ENCODE measurements at places on chromosomes 13 and 19. TPM values are rescaled to one million over a fixed set of nuclear protein-coding genes. Genes with fewer than 3 reads are reported as not detected.

- no peak for DNase-seq
Measured at GRCh38 chr13:78036841-78037240, 118.2 kb upstream of the EDNRB start.

DNA sequence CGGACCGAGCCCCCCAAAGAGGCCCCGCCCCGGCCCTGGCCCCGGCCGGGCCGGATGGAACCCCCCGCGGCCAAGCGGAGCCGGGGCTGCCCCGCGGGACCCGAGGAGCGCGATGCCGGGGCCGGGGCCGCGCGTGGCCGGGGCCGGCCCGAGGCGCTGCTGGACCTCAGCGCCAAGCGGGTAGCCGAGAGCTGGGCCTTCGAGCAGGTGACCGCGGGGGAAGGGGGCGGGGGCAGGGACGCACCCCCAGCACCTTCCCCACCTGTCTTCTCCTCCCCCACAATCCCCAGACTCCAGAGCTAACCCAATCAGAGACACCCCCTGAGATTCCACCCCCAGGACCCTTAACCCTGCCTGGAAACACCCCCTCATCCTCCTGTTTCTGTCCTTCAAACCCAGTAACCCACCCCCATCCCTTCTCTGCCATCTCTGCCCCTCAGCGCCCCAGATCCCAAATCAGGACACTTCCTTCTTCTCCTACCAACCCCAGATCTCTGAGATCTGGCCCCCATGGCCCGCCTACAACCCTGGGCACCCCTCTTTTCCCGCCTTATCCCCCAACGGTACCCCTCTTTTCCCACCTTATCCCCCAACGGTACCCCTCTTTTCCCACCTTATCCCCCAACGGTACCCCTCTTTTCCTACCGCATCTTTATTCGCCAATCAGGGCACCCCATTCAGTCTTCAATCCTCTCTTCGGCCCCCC, 505 bp downstream of the ZSWIM4 start:
- DNase-seq, result no peak

DNA sequence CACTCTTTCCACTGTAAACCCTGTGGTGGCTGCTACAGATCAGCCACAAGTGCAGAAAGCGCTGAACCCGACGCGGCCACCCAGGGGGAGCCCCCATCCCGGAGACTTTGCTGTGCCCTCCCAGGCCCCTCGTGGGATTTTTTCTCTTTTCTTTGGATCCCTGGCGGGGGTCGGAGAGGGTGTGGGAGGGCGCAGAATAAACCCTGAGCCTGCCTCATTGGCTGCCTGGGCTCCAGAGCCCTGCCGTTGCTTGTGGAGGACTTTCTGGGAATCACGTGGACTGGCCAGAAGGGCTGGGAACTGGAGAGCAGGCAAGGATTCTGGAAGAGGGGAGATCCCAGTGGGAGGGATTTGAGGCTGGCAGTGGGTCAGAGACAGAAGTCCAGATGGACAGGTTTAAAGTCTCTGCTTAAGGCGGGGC, 24.9 kb downstream of the GADD45B start:
- DNase-seq, result no peak

GRCh38 chr19:50777830-50778303, 7.6 kb downstream of the GPR32 start:
- DNase-seq, result no peak

DNA sequence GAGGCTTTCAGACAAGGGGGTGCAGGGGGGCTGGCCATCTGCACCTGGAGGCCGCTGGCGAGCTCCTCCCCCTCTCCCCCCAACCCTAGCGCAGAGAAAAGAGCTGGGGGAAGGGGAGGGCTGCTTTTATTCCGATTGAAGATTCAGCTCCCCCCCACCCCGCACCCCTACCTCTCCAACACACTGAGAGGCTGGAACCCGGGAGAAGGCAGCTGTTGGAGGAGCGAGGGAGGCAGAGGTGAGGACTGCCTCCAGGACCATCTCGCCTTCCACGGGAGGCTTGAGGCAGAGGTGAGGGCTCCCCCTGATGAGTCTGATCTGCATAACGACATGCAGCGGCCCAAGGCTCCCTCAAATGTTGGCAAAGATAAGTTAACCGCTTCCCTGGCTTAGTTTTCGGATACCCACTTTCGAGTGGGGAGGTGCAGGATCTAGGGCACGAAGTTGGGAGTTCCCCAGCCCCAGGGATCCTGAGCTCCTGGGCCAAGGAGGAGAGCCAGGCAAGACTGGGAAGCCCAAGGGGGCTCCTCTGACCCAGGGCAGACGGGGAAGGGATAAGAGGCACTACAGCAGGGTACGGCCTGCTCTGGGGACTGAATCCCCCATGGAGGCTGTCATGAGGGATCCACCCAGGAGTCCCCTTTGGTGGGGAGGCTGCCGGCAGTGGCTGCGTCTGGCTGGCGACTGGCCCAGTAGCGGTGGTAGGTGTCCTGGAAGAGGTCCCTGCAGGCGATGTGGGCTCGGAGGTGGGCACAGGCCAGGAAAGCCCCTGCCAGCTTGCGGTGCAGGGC, 1.2 kb upstream of the NUMBL start:
- no peak for DNase-seq

- DNase-seq, result no peak
Measured at GRCh38 chr19:54369082-54369687, 4.5 kb upstream of the LAIR1 start.

DNA sequence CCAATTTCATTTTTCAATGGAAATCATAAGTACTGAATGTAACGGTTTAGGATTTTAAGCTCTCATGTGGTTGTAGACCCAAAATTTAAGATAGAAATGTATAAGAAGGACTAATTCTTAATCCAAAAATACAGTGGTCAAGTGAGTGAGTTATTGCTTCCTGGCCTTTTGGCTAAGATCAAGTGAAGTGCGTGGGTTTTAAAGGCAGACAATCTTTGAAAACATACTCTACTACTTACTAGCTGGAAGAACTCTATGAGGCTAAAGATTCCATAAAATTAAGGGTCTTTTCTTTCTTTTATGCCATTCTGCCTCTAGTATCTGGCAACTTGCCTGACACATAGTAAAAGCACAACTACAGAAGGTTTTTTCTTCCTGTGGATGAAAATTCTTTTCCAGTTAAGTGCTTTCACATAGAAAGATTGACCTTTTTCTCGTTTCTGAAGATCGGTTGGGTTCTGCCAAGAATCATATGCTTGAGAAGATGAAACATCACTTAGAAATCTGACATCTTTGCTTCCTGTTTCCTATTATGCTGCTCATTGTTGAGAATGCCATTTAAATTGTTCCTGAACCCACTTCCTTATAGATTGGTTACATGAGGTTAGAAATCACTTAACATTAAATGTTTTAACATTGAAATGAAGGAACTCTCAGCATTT, 26.4 kb upstream of the SCEL start:
- no peak for DNase-seq

- no peak for DNase-seq
Measured at GRCh38 chr19:1648920-1649541, 3.4 kb downstream of the TCF3 start.

DNA sequence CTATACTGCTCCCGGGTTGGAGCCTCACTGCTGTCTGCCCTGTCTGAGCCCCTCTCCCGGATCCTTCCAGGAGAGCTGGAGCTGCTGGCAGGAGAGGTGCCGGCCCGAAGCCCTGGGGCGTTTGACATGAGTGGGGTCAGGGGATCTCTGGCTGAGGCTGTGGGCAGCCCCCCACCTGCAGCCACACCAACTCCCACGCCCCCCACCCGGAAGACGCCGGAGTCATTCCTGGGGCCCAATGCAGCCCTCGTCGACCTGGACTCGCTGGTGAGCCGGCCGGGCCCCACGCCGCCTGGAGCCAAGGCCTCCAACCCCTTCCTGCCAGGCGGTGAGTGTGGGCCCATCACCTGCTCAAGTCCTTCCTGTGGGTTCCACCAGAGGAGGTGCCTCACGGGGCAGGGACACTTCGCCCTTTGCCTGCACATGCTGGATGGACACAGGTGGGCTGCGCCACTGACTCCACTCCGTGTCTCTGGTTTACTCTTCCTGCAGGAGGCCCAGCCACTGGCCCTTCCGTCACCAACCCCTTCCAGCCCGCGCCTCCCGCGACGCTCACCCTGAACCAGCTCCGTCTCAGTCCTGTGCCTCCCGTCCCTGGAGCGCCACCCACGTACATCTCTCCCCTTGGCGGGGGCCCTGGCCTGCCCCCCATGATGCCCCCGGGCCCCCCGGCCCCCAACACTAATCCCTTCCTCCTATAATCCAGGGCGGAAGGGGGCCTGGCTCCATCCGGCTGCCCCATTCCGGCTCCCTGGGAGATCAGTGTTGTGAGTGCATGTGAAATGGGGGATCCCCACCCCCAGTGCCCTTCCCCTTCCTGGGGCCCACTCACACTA, 19.8 kb downstream of the EPN1 start:
- no peak for DNase-seq

DNA sequence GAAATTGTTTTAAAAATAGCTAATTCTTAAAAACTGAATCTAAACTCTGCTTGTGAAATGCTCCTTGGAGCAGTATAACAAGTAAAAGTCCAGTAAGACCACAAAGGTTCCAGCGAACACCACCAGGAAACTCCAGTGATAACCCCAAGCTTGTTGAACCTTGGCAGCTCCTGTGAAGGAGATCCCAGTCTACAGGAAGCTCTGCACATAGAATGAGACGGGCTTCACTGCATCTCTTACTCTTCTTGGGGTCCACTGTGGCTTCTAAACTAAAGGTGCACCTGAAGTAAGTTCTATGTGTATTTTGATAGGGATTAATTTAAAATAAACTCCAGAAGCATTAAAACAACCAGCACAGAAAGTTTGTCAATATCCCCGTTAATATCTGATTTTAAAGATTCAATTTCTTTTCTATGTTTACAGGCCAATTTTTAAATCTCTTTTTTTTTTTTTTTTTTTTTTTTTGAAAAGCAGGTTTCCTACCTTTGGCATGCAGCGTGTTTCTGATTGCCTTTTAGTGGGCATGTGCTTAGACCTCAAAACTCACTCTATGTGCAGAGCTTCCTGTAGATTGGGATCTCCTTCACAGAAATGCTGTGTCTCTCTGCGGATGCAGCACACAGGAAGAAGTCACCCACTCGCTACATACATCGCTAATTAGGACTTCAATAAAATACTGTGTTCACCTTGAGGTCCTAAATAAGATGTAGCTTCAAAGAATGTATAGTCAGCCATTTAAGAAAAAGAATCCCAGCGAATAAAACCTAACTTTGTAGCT, 508.5 kb downstream of the KLF12 start:
- no peak for DNase-seq

DNA sequence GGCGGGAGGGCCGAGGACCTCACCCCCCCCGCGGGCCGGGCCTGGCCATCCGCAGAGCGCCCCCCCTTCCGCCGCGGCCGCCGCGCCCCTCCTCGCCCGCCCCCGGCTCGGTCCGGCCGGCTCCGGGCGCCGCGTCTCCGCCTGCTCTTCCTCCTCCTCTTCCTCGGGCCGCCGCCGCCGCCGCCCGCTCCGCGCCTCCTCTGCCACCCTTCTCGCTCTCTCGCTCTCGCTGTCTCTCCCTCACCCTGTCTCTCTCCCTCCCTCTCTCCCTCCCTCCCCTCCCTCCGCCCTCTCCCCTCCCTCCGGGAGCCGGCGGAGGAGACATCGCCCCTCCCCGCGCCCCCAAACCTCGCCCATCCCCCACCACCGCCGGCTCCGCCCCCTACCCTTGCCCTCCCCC, at the start of gene SHANK1:
Gene SHANK1, minus strand, starts transcription at position 237 of the 400 bp plus-strand sequence. CDS start 2,883 bp downstream, outside the sequence.
- DNase-seq, result no peak

DNA sequence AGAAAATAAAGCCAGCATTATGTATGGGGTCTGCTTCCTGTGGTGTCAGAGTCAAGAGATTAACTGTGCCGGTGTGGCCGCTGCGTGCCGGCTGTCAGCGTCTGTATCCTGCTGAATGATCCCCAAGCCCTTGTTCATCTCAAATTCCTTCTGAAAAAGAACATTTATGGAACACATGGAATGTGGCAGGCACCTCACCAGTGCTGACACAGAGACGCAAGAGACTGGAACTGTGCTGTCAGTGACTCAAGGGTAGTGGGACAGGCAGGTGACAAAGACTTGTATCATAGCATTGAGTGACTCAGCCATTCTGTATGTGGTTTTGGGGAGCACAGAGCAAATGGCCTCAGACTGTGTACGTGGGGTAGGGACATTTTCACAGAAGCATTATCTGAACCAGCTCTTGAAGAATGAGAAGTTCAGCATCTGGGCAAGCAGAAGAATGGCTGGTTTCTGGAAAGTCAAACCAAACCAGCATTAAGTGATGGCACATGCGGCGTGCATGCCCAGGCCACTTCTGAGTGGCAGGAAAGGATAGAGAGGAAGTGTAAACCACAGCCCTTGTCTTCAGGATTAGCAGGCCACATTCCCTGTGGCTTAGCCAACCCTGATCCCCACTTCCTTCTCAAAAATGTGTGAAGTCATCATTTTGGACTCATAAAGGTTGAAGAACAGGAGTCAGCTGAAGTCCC, 54.0 kb upstream of the IRS2 start:
- DNase-seq, result peak; percentile 78

DNA sequence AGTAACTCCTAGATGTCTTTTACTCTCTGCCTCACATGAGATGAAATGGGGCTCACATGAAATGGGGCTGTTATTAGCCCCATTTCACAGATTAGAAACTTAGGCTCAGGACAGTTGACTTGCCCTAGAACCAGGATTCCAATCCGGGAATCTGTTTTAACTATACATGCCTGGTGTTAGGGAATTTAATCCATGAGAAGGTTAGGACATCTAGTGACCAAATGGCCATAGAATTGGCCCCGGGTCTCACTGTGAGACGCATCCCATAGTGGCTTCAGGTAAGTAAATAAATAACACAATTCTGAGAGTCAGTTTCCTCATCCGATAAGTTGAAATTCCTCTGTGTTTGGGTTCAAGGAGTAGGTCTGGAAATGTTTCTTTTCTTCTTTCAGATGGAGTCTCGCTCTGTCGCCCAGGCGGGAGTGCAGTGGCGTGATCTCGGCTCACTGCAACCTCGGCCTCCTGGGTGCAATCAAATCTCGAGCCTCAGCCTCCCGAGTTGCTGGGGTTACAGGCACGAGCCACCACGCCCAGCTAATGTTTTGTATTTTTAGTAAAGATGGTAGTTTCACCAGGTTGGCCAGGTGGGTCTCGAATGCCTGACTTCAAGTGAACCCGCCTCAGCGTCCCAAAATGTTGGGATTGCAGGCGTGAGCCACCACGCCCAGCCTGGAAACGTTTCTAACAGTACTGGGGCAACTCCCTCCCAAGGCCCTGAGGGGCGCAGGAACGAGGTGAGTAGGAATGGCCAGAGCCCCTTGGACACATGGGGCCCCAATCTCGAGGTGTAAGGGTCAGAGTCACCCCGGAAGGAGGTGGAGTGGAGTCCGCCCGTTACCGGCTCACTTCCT, 1.2 kb upstream of the ZNF574 start:
- no peak for DNase-seq

DNA sequence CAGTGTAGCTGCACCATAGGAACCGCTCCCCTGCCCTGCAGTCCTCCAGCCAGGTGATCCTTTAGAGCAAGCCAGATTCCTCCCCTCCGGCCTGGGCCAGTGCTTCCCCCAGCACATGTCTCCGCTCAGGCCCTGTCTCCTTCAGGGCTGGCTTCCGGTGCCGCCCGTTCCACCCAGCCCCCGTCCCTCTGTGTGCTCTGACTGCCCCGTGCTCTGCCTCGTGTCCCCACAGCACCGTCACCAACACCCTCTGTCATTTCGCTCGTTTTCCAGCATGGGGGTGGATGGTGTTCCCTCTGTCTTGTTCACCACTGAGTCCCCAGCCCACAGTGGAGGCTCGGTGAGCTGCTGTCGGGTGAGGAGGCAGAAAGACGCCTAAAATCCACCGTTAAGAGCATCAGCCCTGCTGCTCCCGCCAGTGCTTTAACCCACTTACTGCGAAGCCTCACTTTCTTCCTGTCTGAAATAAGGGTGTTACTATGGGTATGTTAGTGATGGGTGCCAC, 54.5 kb downstream of the TSSK6 start:
- DNase-seq, result peak; percentile 6

Gene MED29
- 43.4 TPM for total RNA-seq
